ENCODE measurements at places on chromosomes 1 and 21.

DNA sequence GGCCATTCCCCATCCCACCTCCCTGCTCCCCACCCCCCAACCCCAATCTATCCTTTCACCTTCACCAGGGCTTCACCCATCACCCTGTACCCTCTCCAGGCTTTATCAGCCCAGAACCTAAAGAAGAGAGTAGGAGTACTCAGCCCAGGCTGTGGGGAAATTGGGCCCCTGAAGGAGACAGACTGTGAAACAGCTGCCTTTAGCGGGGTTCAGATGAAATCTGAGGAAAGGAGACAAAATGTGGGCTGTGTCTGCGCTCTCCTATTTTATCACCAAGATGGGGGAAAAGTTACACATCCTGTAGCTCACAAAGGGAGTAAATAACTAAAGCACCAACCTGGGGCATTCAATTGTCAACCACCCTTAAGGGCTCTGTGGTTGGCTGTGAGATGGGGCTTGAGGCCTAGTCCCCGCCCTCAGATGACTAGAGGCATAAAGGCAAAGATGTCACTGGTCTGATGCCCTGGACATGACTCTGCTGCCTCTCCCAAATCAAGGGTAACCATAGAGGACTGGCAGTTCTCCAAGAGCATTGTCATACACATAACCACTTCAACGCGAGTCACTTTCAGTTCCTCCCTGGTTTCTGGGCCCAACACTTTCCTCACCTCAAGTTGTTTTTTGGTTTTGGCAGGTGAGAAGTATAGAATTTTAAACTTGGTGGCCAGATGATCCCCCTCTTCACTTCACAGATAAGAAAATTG lies 30.0 kb downstream of the SLC27A3 start:
- peak; percentile 16 for DNase-seq

DNA sequence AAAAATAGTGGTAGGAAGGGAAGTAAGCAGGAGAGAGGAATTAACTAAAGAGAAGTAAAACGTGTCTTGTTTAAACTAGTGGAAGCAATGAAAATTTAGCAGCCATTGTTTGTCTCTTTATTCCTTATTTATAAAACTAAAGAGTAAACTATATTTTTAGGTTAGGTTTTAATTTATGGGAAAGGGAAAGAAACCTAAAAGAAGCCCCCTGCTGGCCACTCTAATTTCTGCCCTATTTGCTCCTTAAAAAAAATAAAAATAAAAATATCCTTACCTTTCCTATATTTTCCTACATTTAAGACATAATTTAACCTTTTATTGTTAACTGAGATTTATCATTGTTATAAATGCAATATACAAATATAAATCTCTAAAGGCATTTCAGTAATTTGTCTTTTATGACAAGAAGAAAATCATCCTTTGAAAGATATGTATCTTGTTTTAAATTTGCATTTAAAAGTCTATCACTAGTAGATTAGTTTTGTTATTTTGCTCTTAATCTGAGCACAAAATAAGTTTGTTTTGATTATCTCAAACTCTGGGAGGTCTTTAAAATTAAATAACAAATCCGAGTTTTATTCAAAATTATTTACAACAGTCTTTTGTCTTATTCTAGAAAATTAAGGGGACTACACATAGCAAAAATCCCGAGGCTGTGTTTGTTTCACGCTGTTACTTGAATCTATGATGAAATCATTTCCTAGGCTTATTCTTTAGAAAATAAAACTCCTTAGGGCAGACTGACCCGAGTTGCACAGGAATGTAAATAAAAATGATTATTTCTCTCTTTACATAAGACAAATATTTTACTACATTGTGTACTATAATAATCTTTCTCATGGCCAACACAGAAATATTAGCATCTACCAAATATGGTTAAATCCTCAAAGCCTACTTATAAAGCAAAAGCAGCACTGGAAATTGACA lies 201.7 kb downstream of the NRIP1 start:
- DNase-seq: no peak

DNA sequence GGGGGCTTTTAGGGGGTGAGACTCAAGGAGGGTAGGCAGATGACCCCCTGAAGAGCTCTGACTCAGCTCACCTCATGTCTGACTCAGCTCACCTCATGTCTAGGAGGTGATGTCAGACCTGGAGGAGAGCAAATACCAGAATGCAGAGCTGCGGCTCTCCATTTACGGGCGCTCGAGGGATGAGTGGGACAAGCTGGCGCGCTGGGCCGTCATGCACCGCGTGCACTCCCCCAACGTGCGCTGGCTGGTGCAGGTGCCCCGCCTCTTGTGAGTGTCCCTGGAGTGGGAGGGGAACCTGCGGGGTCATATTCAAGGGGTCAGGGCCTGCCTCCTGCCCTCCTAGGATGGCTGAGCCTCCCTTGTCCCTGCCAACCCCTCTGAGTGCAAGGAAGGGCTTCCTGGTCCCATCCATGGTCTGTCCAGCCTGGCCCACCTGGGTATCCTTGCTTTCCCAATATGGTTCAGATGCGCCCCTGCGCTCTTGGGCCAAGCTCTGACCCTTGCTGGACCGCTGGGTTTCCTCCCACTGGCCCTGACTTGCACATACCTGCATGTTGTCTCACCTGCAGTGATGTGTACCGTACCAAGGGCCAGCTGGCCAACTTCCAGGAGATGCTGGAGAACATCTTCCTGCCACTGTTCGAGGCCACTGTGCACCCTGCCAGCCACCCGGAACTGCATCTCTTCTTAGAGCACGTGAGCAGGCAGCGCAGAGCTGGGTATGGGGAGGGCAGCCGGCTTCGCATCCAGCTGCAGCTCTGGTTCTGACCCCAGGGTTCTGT lies 9.1 kb downstream of the AMPD2 start:
- no peak for DNase-seq

DNA sequence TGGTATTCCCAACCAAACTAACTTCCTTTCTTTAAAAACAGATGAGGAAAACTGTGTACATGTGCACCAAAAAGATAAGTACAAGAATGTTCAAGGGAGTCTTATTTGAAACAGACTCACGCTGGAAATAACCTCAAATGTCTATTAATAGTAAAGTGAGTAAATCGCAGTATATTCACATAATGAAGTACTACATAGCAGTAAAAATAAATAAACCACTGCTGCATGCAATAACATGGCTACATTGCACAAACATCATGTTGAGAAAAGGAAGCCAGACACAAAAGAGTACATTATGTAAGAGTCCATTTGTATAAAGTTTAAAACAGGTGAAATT lies 5.2 kb upstream of the DENND2D start:
- DNase-seq: no peak

GRCh38 chr1:45359882-45360513 lies 19.8 kb upstream of the MUTYH start:
- no peak for DNase-seq

DNA sequence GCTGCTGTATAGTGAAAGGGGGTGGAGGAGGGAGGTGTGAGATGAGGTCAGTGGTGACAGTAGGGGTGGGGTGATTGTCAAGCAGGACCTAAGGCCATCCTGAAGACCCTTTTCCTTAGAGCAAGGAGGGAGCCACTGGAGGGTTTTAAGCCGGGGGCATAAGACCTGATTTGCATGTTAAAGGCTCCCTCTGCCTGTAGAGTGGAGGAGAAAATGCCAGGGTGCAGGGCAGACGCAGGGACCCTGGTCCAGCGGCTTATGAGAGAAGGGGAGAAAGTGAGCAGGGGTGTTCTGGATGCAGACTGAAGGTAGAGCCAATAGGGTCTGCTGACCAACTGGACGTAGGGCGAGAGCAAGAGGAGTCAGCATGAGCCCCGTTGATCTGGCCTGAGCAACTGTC lies 154.1 kb downstream of the TRABD2B start:
- DNase-seq: no peak

GRCh38 chr1:229908689-229909088 lies 158.3 kb upstream of the GALNT2 start:
- DNase-seq: no peak

- DNase-seq: no peak
Measured at GRCh38 chr1:15337656-15338402, 71.9 kb upstream of the EFHD2 start.

GRCh38 chr1:210696709-210697108 lies 368.0 kb downstream of the HHAT start:
- DNase-seq: no peak

GRCh38 chr1:156100205-156100995 lies 14.1 kb upstream of the LMNA start:
- DNase-seq: no peak

DNA sequence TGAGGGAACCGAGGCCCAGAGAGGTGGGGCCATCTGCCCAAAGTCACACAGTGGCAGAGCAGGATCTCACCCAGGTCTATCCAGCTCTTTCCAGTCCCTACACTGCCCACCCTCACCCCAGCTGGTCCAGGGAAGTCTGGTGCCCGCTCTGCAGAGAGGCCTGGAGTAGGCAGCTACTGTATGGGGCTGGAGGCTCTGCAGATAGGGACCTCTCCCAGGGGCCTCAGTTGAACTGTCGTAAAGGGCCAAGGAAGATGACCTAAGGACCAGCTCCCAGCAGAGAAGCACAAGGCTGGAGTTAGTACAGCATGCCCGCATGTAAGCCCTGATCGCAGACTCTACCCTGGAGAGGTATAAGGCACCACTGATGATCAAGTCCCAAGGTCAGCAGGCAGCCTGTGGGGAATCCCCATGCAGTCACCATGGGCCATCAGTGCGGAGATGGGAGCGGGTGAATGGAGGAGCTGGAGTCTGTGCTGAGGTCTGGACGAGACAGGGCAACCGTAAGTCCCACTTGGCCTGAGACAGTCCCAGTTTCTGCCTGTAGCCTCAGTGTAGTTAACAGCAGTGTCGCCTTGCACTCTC lies 320.2 kb downstream of the MATN1 start:
- DNase-seq: no peak

DNA sequence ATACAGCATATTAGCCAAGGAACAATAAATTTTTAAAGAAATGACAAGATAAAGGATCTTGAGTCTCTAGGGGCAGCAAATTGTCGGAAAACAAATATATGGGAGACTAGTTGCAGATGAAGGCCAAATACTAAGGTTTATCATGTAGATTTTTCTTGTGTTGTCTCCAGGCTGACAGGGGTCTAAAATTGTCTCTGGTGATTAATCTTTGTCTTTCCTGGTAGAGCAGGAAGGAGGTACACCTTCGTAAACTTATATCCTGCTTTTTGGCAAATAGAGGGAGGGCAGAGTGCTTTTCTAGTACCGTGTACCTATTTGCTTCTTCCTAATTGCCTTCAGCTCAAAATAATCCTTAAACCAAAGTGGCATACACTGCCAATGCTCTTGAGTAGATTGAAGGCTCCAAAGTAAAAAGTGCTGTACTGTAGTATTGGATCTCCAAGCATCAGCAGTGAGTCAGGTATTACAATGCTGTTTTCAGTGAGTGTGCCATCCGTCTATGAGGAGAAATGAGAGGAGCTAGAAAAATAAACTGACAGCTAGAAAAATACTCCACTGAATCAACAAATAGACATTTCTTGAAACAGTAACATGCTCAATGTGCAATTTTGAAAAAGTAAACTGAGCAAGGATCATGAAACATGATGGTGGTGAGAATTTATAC lies 1.8 kb upstream of the LEPR start:
- DNase-seq: no peak

DNA sequence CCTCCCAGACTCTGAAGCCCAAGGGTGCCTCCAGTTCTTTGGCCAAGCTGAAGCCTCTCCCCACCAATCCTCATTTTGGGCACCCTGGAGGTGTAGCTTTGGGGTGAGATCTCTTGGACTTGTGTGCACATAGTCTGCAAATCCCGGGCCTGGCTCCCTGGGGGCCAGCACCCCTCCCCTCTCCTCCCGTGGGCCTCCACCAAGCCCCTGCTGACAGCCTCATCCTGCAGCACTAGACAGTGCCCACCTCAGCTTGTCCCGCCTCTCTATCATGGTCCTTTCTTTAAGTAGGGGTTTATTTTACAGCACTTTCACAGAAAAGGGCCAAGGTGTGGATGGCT lies 3.2 kb downstream of the GJC2 start:
- DNase-seq: no peak

- no peak for DNase-seq
Measured at GRCh38 chr21:15566703-15567102, 163.1 kb upstream of the USP25 start.

- DNase-seq: no peak
Measured at GRCh38 chr1:47522935-47523834, 85.3 kb downstream of the FOXD2 start.

DNA sequence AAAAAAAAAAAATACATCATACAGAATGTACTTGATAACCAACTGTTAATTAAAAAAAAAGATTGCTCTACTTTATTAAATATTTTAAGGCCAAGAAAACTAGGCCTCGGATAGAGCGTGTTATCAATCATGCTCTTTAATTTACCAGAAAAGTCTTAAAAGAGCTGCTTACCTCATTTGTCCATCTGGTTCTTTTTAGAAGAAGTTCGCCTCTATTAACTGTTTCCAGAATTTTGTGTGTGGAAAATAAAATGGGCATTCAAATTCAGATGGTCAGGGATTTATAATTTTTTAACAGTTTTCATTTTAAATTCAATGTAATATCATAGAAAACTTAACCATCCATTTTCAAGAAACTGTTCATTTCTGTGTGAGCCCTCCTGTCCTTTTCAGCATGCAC lies 53.8 kb downstream of the KCNK1 start:
- DNase-seq: no peak

GRCh38 chr1:17011092-17011438 lies 663 bp downstream of the ATP13A2 start:
- DNase-seq: no peak

DNA sequence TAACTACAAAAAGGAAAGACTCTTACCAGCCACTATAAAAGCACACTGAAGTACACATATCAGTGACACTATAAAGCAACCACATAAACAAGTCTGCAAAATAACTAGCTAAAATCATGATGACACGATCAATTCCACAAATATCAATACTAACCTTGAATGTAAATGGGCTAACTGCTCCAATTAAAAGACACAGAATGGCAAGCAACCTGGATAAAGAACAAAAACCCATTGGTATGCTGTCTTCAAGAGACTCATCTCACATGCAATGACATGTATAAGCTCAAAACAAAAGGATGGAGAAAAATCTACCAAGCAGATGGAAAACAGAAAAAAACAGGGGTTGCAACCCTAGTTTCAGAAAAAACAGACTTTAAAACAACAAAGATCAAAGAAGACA lies 59.7 kb upstream of the LYPLAL1 start:
- DNase-seq: no peak

- no peak for DNase-seq
Measured at GRCh38 chr1:107344268-107344760, 203.5 kb downstream of the NTNG1 start.

DNA sequence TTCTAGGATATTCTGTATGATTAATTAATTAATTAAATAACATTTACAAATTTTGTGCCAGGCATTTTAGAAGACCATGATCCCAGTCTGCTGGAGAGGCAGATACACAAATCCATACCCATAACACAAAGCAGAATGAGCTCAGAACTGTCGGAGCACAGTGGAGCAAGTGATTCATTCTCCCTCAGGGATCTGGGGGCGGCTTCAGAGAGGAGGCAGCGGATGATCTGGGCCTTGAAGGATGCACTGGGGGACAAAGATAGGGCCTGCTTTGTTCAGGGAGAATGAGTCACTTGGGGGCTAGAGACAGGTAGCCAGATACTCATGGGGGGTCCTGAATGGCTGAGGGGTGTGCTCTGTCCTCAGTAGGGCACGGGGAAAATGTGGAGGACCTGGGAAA lies 50.9 kb upstream of the TRABD2B start:
- DNase-seq: no peak

All from stimulated activated CD4-positive, alpha-beta T cell treated with anti-CD3 and anti-CD28 coated beads, TNF-alpha, amount 100 ng/mL, for 1 hour (primary cell).